Sciatic nerve (tissue), 2 donors: ENCODE measurements at places on chromosomes 2 and 18. TPM values are rescaled to one million over a fixed set of nuclear protein-coding genes. Genes with fewer than 3 reads are reported as not detected.

DNA sequence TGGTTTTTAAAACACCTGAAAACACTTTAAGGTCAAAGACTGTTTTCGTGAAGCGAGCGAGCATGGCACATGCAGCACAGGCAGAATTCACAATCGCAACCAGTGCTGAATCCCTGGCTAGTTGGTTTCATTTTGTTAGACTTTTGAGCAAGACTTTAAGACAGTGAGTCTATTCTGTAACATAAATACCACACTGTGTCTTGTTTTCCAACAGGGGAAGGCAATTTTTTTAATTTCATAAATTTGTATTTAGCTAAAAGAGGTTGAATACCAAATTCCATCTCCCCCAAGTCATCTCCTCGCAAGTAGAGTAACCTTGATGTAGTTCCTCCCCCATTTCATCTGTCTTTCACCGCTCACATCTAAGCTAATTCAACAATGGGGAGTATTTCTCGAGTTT, 1.4 kb downstream of the CERKL start:
- DNase-seq = no peak

- DNase-seq = no peak
These were observed 141.7 kb downstream of the PDE11A start for GRCh38 chr2:177930916-177931315.

DNA sequence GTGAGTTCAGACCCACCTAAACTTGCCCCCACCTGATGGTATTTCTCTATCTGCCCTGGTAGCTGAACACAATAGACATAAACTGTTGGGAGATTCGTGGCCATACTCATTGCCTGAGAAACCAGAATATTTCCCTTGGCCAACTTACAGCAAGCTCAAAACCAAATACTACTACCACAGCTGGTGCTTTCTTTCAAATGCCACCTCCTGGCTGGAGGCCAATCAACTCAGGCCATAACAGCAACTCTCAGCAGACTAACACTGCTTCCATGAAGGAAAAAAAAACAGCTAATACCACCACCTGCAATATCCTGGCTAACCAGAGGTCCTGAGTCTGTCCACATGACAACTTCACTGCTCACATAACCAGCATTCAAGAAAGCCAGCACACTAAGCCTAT, 373.1 kb downstream of the CMPK2 start:
- no peak for DNase-seq

- DNase-seq = no peak
These were observed 58.5 kb upstream of the RAB27B start for GRCh38 chr18:54769526-54770464.

DNA sequence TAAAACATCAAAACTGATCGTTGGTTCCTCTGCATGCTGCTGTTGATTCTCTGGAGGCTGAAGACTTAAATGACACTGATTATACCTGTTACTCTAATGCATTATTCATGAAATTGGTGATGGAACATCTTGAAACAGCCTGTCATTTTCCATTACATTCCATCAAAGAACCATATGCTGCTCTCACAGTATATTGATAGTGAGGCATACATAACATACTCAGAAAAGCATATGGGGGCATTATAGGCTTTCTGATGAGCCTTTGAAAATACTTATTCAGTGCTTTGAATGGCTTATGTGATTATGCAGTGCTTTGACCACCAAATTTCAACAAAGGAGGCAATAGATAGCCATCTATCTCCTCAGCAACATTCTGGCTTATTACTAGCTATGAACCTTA, 392.1 kb downstream of the CDH19 start:
- no peak for DNase-seq

The PDE1A gene
- total RNA-seq = 45.7 TPM

GRCh38 chr18:11998193-11998592, 16.9 kb downstream of the IMPA2 start:
- DNase-seq = no peak

The MATN3 gene
- 8.8 TPM for total RNA-seq

The CYP27A1 gene
- total RNA-seq = 51.8 TPM

The CACNB4 gene
- 11.4 TPM for total RNA-seq

The MAPRE3 gene
- 26.7 TPM for total RNA-seq

- DNase-seq = peak; percentile 59
These were observed 198.5 kb downstream of the HDAC4 start for GRCh38 chr2:239202343-239202742.
